ENCODE measurements at places on chromosomes 7 and 10. TPM values are rescaled to one million over a fixed set of nuclear protein-coding genes. Genes with fewer than 3 reads are reported as not detected.

Gene FAM25A
- total RNA-seq = not detected

DNA sequence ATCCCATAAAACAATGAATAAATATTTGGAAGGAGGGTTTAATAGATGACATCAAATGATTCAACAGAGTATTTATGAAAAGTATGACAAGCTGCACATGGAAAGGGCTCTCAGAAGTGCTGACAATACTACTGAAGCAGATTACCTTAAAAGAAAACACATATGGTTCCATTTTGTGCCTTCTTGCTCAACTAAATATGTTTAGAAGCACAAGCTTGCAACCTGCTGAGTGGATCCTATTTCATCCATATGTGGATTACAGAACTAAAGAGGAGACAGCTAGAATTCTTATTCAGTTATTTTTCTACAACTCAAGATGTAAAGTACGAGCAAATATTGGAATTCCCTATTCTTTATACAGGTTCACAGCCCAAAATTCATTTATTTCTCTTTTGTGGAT is 340.6 kb downstream of the TFEC start:
- no peak for DNase-seq
- H3K27me3 ChIP-seq = no peaks in the 10 kb centered on the region
- no peak overlapping the region for H3K4me3 ChIP-seq
- H3K27ac ChIP-seq = no peak overlapping the region
- no peaks in the 10 kb centered on the region for H3K4me1 ChIP-seq

DNA sequence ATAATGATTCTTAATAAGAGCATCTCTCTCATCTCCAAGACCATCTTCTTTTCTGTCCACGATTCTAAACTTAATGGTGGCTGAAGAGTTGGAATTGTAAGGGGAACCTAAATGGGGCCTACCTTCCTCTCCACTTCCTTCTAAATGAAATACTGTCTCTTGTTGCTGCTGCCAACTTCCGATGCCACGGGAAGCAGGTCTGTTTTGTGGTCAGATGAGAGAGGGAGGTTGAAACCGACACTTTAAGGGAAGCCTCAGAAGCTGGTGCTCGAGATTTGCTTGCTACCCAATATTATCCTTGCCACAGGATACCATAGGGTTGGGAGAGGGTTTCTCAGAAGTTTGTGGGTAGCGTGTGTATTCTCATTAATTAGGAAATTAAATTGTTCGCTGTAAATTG is 464.1 kb downstream of the SUGCT start:
- no peak for DNase-seq
- no peak overlapping the region for H3K4me3 ChIP-seq
- H3K27ac ChIP-seq = no peak overlapping the region
- peaks cover 15% of the 10 kb centered on the region for H3K27me3 ChIP-seq
- H3K36me3 ChIP-seq = no peaks in the 10 kb centered on the region

- no peaks in the 10 kb centered on the region for H3K36me3 ChIP-seq
- DNase-seq = no peak
- H3K4me1 ChIP-seq = peaks cover 26% of the 10 kb centered on the region
- H3K4me3 ChIP-seq = no peak overlapping the region
- H3K27me3 ChIP-seq = no peaks in the 10 kb centered on the region
These were observed 126.2 kb downstream of the CCNY start for GRCh38 chr10:35462491-35462934.

GRCh38 chr7:30618961-30619360 is 24.3 kb downstream of the GARS1 start:
- H3K4me1 ChIP-seq = peaks cover 20% of the 10 kb centered on the region
- no peaks in the 10 kb centered on the region for H3K27me3 ChIP-seq
- peaks cover 83% of the 10 kb centered on the region for H3K36me3 ChIP-seq
- H3K4me3 ChIP-seq = no peak overlapping the region
- H3K27ac ChIP-seq = no peak overlapping the region
- DNase-seq = no peak

Gene AKR1C8
- total RNA-seq = not detected

DNA sequence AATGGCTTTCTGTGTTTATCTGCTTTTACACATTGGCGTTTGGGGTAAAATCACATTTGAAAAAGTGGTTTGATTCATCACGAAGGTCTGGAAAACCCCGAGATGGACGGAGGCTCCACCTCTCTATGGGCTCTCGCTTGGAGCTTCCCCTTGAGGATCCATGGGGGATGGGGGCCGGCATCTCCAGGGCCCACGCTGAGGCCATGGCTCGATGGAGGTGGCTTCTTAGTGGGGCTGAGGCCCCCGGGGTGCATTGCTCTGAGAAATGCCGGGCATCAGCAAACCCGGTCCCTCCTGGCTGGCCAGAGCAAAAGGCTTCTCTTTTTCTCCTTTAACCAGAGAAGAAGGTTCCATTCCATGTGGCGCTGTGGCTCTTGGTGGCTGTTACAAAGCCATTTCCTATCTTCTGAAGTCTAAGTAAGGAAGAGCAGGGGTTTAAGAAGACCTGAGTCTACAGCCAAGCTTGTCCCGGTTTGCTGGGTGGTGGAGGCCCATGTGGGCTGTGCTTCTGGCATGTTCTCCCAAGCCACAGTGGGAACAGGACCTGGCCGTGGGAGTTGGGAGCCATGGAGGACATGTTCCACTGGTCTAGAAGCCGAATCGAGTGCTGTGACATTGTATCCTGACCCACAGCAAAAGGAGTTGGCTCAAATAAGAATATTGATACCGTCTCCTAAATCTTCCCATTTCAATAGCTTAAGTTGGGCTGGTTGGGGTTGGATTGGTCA is 243.5 kb upstream of the PITRM1 start:
- peaks cover 17% of the 10 kb centered on the region for H3K4me1 ChIP-seq
- no peak overlapping the region for H3K27ac ChIP-seq
- H3K36me3 ChIP-seq = no peaks in the 10 kb centered on the region
- DNase-seq = no peak
- peaks cover 17% of the 10 kb centered on the region for H3K27me3 ChIP-seq
- no peak overlapping the region for H3K4me3 ChIP-seq

GRCh38 chr7:57328963-57329362 is 121.0 kb upstream of the ZNF716 start:
- no peak overlapping the region for H3K4me3 ChIP-seq
- no peaks in the 10 kb centered on the region for H3K27me3 ChIP-seq
- no peak for DNase-seq
- no peaks in the 10 kb centered on the region for H3K36me3 ChIP-seq
- no peak overlapping the region for H3K27ac ChIP-seq
- no peaks in the 10 kb centered on the region for H3K4me1 ChIP-seq

Gene CPN1
- not detected for total RNA-seq

Gene KIF11
- total RNA-seq = 41.4 TPM

DNA sequence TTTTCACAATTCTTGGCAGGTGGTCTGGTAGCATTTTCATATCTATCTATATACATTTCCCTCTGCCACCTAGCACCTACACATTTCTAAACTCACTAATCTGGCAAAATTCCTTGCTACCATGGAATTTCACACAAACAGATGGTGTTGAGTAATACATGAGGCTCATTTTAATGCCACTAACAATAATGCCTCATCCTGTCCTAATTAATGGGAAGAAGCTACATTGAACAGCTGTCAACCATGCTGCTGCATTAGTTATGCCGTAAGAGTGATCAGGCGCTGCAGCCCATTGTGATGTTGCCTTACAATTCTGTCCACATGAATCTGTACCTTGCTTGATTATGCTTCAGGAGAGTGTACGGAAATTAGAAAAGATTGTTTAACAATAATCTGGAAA is 23.2 kb downstream of the COL1A2 start:
- no peak overlapping the region for H3K4me3 ChIP-seq
- H3K36me3 ChIP-seq = no peaks in the 10 kb centered on the region
- H3K27me3 ChIP-seq = no peaks in the 10 kb centered on the region
- DNase-seq = no peak
- H3K27ac ChIP-seq = no peak overlapping the region

Gene CYP26C1
- not detected for total RNA-seq

GRCh38 chr7:115132096-115132495 is 210.2 kb downstream of the MDFIC start:
- H3K36me3 ChIP-seq = peaks cover 4% of the 10 kb centered on the region
- no peak for DNase-seq
- no peak overlapping the region for H3K4me3 ChIP-seq
- peaks cover 4% of the 10 kb centered on the region for H3K27me3 ChIP-seq
- H3K4me1 ChIP-seq = peaks cover 24% of the 10 kb centered on the region

Gene TRIM74
- 0.69 TPM for total RNA-seq

- H3K36me3 ChIP-seq = peaks cover 16% of the 10 kb centered on the region
- no peak for DNase-seq
These were observed 8.3 kb upstream of the BCL7B start for GRCh38 chr7:73565675-73566340.

DNA sequence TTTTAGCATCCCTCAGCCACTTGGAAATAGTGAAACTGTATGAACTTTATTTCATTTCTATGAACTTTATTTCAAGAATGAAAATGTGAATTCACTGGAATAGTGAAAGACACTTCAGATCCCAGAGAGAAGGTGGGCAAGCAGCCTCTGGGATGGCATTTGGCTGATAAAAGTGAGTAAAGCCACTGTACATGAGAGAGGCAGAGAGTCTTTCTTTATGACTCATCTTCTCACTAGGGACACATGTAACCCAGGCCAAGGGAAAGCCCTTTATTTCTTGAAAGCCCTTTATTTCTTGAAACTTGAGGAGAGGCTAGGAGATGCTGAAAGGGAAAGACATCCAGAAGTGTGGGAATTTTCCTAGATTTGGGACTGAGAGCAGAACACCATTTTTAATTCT is 148.9 kb upstream of the SMIM30 start:
- no peak for DNase-seq
- H3K36me3 ChIP-seq = no peaks in the 10 kb centered on the region
- H3K27me3 ChIP-seq = no peaks in the 10 kb centered on the region
- no peak overlapping the region for H3K4me3 ChIP-seq
- H3K27ac ChIP-seq = no peak overlapping the region

- H3K4me1 ChIP-seq = peaks cover 5% of the 10 kb centered on the region
- H3K27ac ChIP-seq = no peak overlapping the region
- H3K36me3 ChIP-seq = no peaks in the 10 kb centered on the region
- no peak for DNase-seq
- no peak overlapping the region for H3K4me3 ChIP-seq
These were observed 189.8 kb upstream of the PRKCQ start for GRCh38 chr10:6769704-6770417.

Gene ZNF853
- 0.23 TPM for total RNA-seq

- H3K4me1 ChIP-seq = no peaks in the 10 kb centered on the region
- H3K4me3 ChIP-seq = no peak overlapping the region
These were observed 76.5 kb downstream of the AFAP1L2 start for GRCh38 chr10:114327537-114328440.

GRCh38 chr7:134343136-134343535 is 26.4 kb upstream of the SLC35B4 start:
- no peak for DNase-seq
- H3K4me1 ChIP-seq = no peaks in the 10 kb centered on the region
- H3K27ac ChIP-seq = no peak overlapping the region
- no peak overlapping the region for H3K4me3 ChIP-seq
- H3K27me3 ChIP-seq = peaks cover 13% of the 10 kb centered on the region
- H3K36me3 ChIP-seq = no peaks in the 10 kb centered on the region

Gene DKK1
- not detected for total RNA-seq

GRCh38 chr10:132011445-132011844 is 29.7 kb upstream of the BNIP3 start:
- H3K36me3 ChIP-seq = no peaks in the 10 kb centered on the region
- peaks cover 27% of the 10 kb centered on the region for H3K27me3 ChIP-seq
- H3K4me3 ChIP-seq = no peak overlapping the region
- no peaks in the 10 kb centered on the region for H3K4me1 ChIP-seq

GRCh38 chr10:86349940-86350630 is 16.5 kb downstream of the GRID1 start:
- no peaks in the 10 kb centered on the region for H3K4me1 ChIP-seq
- DNase-seq = no peak
- H3K4me3 ChIP-seq = no peak overlapping the region

Gene ABCB4
- not detected for total RNA-seq

- no peaks in the 10 kb centered on the region for H3K36me3 ChIP-seq
- no peak overlapping the region for H3K4me3 ChIP-seq
- no peak overlapping the region for H3K27ac ChIP-seq
- H3K27me3 ChIP-seq = peaks cover 7% of the 10 kb centered on the region
These were observed 15.9 kb downstream of the DLG5 start for GRCh38 chr10:77910524-77911145.

DNA sequence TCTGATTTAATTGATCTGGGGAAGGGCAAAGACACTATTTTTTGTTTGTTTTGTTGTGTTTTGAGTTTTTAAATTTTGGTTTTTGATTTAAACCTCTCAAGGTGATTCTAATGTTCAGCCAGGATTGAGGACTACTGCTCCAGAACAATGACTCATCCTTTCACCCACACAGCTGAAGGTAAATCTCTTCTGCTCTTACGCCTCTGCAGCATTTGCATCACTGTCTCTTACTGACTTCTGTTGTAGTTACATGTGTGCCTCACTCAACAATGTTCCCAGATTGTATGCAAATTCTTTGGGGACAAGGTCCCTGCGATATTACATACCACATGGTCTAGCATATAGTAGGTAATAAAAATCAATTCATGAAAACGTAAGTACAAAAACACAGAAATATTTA is 467.5 kb upstream of the LRRN3 start:
- peaks cover 8% of the 10 kb centered on the region for H3K27me3 ChIP-seq
- no peak overlapping the region for H3K27ac ChIP-seq
- DNase-seq = no peak
- no peaks in the 10 kb centered on the region for H3K4me1 ChIP-seq
- H3K36me3 ChIP-seq = no peaks in the 10 kb centered on the region

GRCh38 chr10:77571490-77571889 is 66.1 kb downstream of the KCNMA1 start:
- H3K27me3 ChIP-seq = no peaks in the 10 kb centered on the region
- H3K27ac ChIP-seq = no peak overlapping the region
- no peaks in the 10 kb centered on the region for H3K4me1 ChIP-seq
- no peak overlapping the region for H3K4me3 ChIP-seq
- H3K36me3 ChIP-seq = no peaks in the 10 kb centered on the region
- no peak for DNase-seq

DNA sequence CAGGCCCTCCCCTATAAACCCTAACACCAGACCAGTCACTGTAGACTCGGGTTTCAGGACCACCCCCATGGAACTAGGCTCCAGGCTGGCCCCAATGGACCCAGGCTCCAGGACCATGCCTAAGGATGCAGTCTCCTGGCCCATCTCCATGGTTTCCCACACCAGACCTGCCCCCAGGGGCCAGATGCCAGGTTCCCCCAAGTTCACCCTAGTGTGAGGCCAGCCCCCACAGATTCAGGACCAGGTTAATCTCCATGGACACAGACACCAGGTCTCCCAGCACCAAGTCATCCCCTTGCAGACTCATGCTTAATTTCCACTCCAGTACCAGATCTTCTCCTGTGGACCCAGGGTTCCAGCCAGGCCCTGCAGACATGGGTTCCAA is 103.8 kb upstream of the LANCL2 start:
- no peaks in the 10 kb centered on the region for H3K4me1 ChIP-seq
- no peaks in the 10 kb centered on the region for H3K36me3 ChIP-seq
- no peak overlapping the region for H3K4me3 ChIP-seq
- H3K27me3 ChIP-seq = peaks cover 31% of the 10 kb centered on the region

- no peaks in the 10 kb centered on the region for H3K27me3 ChIP-seq
- H3K27ac ChIP-seq = no peak overlapping the region
- no peak for DNase-seq
These were observed 51.7 kb downstream of the EBF3 start for GRCh38 chr10:129912166-129912917.

Measured in activated T-helper 2 cell treated with anti-CD3 and anti-CD28 coated beads, Interferon-gamma antibody, Interleukin-2, Interleukin-4, amounts not matched to agents 10 μg/mL and 5 μg/mL and 100 μg/mL, durations not matched to agents 14 hours and 24 hours and 36 hours (primary cell).